ENCODE measurements at places on chromosomes 16 and 17.
A peak's percentile ranks its signal among the peaks of the same experiment; 100 is the strongest.

GRCh38 chr17:68006797-68007196, 10.5 kb upstream of the C17orf58 start:
- DNase-seq, result no peak

DNA sequence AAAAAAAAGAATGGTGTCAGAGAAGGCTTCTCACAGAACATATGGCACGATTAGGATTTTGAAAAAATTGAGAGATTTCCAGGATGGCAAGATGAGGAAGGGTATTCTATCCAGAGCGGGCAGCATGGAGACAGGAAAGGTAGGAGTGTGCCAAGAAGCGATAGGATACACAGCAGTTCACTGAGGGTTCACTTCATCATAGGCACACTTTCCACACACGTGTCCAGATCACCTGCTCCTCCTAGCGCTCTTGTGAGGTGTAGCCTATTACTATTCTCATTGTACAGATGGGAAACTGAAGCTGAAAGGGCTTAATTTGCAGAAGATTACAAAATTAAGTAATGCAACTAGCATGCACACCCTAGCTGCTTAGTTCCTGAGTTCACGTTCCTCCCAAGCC, 6.2 kb upstream of the ELAC2 start:
- DNase-seq, result no peak

DNA sequence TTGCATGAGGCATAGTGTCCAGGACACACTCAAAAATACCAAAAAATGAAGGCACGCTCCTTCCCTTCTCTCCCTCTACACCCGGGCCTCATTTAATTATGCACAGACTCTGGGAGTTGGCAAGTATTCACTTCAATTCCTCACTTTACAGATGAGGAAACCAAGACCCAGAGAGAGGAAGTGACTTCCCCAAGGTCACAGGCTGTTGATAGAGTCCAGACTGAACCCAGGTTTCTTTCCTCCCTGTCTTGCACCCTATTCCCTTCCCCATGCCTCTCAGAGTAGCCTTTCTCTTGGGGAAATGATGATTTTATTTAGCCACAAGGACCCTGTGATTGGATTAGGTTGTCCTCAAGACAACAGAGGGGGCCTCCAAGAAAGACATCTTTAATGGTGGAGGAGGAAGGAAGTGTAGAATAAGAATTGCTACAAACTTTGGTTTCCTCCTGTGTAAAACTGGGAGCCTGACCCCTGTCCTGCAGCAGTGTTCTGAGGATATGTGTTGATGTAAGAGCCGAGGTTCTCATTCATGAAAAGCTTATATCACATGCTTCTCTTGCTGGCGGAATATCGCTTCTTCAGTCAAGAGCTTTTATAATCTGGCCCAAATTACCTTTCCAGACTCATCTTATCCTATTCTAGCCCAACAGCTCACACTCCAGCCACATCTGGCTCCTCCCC, 48.8 kb upstream of the SIAH1 start:
- DNase-seq, result no peak

- peak; percentile 80 for DNase-seq
Measured at GRCh38 chr16:23060458-23061320, 88.6 kb downstream of the USP31 start.

DNA sequence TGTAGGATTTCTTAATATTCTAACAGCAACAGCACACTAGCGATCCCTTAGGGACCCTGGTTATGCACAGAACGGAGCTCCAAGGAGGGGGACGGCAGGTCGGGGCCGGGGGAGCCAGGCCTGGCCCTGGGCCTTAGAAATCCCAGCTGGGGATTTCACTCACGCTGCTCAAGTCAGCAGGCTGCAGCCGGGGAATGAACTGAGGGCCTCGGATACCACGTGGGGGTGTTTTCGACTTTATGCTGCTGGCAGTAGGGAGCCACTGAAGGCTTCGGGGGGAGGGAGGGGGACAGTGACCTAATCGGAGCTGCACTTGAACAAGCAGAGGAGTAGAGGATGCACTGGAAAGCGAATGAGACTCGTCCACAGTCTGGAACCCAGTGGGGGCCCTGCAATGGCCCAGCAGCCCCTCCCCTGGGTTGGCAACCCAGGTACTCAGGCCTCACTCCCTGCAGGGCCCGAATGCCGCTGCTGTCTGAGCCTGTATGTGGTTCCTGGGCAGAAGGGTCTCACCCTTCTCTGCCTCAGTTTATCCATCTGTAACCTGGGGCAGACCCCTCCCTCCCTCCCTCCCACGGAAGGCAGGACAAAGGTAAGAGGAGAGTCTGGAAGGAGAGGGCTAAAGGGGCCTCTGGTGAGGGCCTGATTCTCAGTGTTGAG, 53.7 kb downstream of the RPH3AL start:
- DNase-seq, result no peak

DNA sequence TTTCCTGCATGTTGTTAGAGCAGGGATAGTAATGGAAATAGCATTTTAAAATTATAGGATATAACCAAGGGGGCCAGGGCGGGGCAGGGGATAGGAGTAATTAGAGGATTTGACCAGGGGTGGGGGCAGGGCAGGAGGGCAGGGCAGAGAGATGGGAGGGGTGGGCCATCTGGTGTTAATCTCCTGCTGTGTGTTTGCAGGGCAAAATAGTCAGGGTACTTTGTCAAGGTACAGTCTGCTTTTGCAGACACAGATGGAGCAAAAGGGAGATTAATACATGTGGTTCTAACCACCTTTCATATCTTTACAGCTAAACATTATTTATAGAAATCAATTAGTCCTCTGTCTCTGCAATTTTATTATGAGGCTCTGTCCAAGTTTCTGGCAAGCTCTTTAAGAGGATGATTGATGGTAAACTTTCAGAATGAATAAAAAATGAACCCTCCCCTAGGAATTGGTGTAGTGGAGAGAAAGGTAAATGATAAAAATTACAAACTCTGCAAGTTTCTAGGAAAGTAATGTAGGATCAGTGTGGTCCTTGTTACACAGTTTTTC, 6.6 kb downstream of the ANKFN1 start:
- DNase-seq, result no peak

DNA sequence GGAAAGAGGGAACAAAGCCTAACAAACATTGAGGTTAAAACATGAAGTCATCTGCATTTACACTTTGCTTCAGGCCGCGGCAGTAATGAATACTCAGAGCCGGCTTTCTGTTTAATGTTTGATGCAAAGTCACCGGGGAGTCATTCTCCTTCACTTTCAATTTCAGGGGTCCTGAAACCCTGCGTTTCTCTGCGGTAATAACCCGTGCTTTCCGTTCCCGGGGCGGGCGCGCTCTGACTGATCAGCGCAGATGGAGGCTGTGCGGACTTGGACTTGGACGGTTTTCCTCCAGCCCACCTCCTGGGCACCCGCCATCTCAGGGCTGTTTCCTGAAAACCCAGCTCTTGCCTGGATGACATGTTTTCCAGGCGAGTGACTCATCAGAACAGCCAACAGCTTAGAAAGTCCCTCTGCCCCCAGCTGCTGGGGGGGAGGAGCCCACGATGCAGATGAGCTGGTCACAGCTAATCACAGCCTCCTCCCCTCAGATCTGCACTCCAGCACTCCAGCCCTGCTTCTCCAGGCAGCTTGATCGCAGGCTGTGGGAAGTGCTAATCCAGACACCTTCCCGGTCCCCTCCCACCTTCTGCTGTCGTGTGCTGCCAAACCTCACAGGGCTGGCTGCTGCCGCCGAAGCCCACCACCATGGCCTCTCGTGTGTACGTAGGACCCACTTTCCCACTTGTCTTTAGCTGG, 158.6 kb upstream of the CHMP6 start:
- DNase-seq, result peak; percentile 100

GRCh38 chr16:63925221-63925620, 1196.6 kb downstream of the CDH11 start:
- no peak for DNase-seq

GRCh38 chr17:60436676-60437075, 14.4 kb downstream of the CHCT1 start:
- no peak for DNase-seq

DNA sequence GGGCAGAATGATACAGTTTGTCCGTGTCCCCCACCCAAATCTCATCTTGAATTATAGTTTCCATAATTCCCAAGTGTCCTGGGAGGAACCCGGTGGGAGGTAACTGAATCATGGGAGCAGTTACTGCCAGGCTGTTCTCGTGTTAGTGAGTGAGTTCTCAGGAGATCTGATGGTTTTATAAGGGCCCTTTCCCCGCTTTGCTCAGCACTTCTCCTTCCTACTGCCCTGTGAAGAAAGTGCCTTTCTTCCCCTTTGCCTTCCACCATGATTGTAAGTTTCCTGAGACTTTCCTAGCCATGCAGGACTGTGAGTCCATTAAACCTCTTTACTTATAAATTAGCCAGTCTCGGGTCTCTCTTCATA, 28.9 kb upstream of the SEC14L1 start:
- no peak for DNase-seq

- DNase-seq, result peak; percentile 95
Measured at GRCh38 chr16:75555213-75555706, 792 bp downstream of the TMEM231 start.

DNA sequence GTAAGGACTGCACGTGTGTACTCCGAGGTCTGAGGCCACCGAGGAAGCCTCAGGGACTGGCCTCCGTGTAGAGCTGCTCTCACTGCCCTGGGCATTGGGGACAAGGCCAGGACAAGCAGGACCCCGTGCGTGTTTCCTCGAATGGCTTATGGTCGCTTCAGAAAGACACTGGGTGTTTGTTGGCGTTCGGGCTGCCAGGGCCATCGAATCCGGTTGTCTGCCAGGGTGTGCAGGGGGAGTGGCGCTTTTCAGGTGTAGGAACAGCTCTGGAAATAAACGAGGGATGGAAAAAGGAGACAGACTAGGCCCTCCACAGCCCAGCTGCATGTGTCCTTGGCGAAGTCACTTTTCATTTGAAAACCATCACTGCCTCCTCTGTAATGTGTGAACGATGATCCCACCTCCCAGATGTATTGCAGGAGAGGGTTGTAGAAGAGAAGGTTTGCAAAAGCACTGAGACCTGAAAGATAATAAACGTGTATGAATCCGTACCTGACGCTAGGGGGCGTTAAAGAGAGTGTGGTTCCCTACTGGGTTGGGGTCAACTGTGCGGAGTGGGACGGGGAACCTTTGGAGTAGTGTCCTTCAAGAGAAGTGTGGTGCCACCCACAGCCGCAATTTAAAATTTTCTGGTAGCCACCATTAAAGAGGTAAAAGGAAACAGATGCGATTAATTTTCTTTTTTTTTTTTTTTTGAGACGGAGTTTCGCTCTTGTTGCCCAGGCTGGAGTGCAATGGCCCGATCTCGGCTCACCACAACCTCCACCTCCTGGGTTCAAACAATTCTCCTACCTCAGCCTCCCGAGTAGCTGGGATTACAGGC, 2.1 kb upstream of the ZSCAN10 start:
- no peak for DNase-seq

GRCh38 chr16:89202422-89203215, 2.3 kb upstream of the SLC22A31 start:
- DNase-seq, result no peak

GRCh38 chr16:14539156-14539555, 90.9 kb downstream of the PARN start:
- no peak for DNase-seq

DNA sequence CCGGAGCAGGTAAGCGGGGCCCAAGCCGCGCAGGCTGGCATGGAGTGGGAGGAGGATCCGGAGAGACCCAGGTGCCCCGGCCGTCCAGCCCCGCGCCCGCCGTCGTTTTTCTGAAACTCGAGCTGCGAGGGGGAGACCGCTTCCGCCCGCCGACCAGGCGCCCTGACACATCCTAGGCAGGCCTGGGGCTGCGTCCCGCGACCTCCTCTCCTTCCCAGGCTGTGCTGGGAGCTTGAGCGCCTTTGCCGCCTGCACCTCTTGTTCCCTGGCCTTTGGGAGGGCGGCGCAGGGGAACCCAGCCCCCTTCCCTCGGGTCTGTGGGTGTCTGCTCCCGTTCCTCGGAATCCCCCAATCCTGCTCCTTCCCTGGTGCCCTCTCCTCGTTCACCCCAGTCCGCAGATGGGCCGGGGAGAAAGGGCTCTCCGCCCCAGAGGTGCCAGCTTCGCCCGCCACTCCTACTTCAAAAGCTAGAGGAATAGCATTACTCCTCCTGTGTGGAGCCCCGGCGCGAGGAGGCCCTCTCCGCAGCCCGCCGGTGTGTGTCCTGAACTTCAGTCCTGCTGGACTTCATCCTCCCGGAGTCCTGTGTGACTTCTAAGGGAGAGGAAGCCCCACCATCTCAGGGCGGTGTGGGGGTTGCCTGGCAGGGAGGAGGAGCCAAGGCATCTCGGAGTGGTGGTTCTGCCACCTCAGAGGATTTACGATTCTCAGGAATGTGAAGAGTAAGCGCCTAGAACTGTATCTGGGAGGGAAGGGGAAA, 1.0 kb downstream of the NHERF1 start:
- peak; percentile 85 for DNase-seq

DNA sequence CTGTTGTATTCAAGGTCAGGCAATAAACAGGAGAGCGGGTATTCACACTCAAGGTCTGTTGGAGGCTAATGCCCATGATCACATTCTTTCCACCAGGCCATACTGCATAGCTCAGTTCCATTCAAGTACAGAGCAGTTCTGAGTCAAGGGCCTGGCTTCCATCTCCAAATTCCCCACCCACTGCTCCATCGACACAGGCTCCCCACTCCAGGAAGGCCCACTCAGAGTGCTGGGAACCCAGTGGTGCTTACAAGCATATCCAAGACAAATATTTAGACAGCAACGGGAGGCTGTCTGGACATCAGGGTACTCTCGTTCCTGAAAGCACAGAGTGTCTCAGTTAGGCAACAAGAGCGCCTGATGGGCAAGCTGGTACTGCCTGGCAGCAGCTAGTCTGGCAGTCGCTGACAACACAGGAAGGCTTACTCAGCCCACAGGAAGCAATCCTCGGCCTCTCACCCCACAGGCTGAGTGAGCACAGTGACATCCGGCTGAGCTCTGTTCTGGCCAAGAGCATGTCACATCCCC, 40.9 kb downstream of the RFFL start:
- peak; percentile 86 for DNase-seq
